ENCODE measurements at places on chromosomes 5 and 9. TPM values are rescaled to one million over a fixed set of nuclear protein-coding genes. Genes with fewer than 3 reads are reported as not detected.

The CIZ1 gene
- total RNA-seq: 110 TPM

The IFNK gene
- not detected for total RNA-seq

- DNase-seq: no peak
These were observed 211.6 kb downstream of the ATP10B start for GRCh38 chr5:160640406-160640805.

The CD180 gene
- total RNA-seq: 1.7 TPM

- no peak for DNase-seq
These were observed 30.2 kb upstream of the CATSPER3 start for GRCh38 chr5:134937526-134937925.

DNA sequence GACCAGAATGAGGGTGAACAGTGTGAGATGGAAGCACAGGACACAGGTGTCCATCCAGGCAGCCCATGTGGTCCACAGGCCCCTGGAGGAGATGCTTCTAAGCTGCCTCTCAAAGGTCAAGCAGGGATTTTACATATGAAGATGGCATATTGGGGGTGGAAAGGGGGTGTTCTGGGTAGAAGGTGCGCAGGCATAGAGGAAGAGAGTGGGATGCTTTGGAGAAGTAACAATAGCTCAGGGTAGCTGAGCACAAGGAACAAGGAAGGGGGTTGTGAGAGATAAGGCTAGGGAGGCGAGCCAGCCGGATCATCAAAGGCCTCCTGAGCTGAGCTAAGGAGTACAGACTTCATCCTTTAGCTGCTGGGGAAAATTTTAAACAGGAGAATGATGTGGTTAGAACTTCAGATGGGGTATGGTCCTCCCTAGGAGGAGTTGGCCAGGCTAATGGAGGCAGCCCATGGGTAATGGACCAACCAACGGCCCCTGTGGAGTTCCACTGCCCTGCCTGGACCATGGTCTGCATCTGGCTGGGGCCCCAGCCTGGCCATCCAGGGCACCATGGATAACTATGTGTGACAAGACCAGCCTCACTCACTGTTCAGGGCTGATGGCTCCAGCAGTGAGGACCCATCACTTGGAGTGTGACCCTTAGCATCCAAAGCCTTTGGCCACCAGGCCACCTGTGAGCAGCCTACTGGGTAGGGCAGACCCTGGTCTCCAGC, 86.8 kb upstream of the TBC1D2 start:
- no peak for DNase-seq
